NCI-H1092 (cell line): ENCODE measurements at places on chromosomes 11 and 22.

- no peak for DNase-seq
Observed at GRCh38 chr11:69292221-69292648, 1.7 kb upstream of the MYEOV start.

DNA sequence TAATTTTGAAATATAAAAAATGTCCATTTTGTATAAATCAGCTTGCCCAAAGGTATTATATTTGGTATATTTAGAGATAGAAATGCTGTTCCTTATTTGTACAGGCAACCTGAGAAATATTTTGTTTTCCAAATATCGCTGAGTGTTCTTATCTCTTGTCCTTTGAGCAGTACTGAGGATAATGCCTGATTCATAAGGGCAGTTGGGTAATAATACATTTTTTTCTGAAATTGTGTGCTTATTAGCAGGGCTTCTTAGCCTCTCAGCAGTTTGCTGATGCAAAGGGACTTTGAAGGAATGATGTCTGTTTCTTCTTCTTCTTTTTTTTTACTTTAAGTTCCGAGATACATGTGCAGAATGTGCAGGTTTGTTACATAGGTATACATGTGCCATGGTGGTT is 69.1 kb downstream of the LDLRAD3 start:
- DNase-seq: no peak

DNA sequence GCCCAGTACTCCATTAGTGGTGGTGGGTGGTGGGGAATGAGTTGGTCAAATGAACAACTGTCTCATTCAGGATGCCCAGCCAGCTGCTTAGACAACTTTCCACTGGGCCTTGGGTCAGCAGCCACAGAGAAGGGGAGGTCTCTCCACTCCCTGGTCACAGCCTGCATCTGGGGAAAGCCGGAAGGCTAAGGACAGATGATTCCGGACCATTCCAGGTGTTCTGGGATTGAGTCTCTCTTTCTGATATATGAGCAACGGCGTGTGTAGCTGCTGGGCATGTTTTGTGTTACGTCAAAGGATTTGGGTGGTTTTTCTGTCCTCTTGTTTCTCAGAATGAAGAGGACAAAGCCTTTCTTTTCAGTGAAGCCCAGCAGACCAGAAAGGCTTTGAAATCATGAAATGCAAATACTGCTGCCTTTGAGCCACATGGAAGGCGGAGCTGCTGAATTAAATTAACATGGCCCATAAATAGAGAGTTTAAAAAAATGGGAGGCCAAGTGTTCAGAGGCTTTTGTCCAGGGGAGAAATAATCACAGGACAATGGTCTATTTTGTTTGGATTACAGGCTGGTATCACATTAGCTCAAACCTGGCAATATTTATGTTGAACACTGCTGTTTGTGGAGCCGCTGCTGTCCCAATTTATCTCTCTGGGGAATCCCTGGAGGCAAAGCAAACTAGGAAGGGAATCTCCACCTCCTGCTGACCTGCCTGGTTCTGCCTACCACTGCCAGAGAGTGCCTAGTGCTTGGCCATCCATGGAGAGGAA is 234.4 kb upstream of the E2F8 start:
- no peak for DNase-seq

DNA sequence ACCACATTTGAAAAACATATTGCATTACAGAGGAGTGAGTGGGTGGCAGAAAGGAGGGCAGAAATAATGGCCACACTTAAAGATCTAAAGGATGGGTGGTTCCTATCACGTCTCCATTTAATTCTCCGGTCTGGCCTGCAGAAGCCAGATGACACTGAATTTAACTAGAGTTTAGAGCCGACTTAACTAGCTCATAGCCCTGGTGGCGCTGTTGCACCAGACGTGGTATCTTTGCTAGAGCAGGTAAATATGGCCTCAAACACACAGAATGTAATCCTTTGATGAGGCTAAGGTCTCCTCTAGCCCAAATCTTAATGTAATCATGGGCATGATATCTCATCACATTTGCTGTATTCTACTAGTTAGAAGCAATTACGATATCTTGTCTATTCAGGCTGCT is 51.5 kb upstream of the GAL start:
- peak; percentile 43 for DNase-seq

DNA sequence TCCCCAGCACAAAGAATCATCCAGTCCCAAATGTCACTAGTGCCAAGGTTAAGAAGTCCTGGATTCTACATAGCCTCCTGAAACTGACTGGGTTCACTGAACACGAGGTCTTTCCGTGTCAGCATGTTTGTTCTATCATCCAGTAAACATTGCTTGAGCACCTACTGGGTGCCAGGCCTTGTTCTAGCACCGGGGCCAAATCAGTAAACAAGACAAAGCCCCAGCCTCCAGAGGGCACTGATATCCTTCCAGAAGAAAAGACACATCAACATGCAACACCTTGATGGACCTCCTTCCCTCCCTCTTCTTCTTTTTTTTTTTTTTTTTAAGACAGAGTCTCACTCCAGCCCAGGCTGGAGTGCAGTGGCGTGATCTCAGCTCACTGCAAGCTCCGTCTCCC is 26.9 kb downstream of the TPST2 start:
- no peak for DNase-seq

- DNase-seq: no peak
Observed at GRCh38 chr11:2653198-2653551, 46.6 kb downstream of the KCNQ1OT1 start.

GRCh38 chr22:31120642-31121041 is 2.1 kb upstream of the INPP5J start:
- no peak for DNase-seq

GRCh38 chr22:46842606-46843005 is 80.2 kb downstream of the TBC1D22A start:
- no peak for DNase-seq

DNA sequence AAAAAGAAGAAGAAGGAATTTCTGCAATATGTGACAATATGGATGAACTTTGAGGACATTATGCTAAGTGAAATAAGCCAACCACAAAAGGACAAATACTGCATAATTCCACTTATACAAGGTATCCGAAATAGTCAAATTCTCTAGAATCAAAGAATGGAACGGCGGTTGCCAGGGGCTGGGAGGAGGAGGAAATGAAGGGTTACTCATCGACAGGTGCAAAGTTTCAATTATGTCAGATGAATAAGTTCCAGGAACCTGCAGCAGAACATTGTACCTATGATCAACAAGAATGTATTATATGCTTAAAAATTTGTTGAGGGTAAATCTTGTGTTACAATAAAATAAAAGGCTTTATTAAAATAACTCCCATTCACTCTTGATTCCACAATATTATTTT is 49.0 kb downstream of the SC5D start:
- DNase-seq: no peak

GRCh38 chr11:129724866-129725265 is 90.8 kb upstream of the TMEM45B start:
- no peak for DNase-seq

DNA sequence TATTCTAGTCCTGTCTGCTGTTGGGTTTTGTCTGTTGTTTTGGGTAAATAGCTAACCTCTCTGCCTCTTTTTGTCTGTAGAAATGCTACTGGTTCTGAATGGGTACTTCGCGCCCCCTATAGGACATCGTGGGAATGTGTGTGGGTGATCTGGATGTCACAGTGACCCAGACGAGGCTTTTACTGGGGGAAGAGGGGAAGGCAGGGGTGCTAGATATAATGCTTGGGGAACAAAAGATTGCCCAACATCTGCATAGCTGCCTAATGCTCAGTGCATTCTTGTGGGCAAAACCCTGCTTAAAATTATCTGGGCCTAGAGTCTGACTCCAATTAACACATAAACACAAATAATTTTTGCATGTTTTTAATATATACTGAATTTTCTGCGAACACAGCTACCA is 57.7 kb downstream of the BMAL1 start:
- DNase-seq: peak; percentile 27

DNA sequence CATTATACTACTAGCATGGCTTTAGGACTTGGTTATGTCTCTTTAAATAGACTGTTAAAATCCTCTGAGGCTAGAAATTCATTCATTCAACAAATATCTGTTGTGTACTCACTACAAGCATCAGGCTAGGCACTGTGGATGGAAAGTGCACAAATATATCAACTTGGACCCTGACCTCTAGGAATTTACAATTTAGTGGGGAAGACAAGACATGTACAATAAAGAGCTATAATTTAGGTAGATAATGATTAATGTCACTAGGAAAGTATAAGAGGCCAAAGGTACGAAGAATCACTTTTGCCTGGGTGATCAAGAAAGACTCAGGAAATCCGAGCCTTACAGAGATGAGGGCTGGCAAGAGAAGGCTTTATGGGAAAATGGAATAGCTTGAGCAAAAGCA is 25.6 kb upstream of the BMAL1 start:
- DNase-seq: no peak

DNA sequence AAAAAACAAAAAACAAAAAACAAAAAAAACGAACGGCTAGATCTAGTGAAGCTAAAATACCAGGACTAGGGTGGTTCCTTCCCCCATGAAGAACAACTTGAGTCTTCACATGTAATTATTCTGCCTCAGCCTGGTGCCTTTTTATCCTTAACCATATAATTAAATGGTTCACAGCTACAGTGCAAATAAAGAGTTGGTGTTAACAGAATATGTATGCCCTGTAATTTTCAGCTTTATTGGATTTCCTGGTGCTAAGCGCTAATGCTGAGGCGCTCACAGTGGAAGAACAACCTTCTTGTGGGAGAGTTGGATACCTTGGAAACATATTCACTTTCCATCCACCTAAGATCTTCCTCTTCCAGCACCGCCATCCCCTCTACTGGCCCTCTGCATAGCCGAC is 158.5 kb upstream of the SORL1-AS1 start:
- DNase-seq: no peak

DNA sequence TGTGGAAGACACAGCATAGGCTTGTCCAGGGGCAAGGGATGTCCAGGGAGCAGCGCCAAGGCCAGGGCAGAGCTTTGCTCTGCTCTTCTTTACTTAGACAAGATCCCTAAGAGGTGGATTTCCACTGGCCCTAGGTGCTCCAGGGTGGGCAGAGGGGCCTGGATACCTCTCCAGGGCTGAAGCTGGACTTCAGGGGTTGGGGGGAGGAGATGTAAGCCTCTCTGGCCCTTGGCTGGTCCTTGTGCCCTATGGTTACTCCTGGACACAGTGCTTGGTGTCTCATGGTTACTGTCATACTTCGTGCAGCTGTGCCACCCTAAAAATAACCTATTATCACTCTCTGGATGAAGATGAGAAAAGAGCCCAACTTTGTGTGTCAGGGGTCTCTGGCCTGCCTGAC is 12.9 kb upstream of the KCNJ11 start:
- DNase-seq: no peak

GRCh38 chr11:77093056-77093891 is 9.4 kb upstream of the OMP start:
- DNase-seq: no peak

- DNase-seq: peak; percentile 87
Observed at GRCh38 chr11:116595305-116595880, 177.4 kb downstream of the BUD13 start.

- no peak for DNase-seq
Observed at GRCh38 chr11:123338266-123338800, 91.7 kb upstream of the GRAMD1B start.

DNA sequence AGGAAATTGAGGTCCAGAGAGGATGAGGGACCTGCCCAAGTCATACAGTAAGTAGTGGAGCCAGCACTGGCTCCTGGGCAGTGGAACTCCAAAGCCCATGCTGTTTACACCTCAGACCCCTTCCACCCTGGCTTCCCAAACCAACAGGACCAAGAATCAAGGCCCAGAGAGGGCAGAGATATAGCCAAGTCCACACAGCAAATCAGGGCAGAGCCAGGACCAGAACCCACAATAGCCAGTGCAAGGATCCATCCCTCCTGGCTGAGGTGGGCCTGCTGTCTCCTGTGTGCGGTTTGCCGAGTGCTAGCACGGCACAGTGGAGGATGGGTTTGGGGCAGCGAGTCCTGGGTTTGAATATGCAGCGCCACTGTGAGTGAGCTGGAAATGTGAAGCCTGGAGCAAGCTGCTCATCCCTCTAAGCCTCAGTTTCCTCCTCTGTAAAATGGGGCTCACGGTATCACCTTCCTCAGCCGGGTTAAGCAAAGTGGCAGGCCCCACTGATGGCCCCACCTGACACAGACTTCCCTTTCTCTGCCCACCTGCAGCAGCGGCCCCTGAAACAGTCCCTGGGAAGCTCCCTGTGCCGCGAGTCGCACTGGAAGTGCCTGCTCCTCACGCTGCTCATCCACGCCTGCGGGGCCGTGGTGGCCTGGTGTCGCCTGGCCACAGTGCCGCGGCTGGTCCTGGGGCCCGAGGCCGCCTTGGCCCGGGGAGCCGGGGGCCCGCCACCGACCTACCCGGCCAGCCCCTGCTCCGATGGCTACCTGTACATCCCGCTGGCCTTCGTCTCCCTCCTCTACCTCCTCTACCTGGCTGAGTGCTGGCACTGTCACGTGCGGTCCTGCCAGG is 2.3 kb downstream of the TMEM151A start:
- no peak for DNase-seq

DNA sequence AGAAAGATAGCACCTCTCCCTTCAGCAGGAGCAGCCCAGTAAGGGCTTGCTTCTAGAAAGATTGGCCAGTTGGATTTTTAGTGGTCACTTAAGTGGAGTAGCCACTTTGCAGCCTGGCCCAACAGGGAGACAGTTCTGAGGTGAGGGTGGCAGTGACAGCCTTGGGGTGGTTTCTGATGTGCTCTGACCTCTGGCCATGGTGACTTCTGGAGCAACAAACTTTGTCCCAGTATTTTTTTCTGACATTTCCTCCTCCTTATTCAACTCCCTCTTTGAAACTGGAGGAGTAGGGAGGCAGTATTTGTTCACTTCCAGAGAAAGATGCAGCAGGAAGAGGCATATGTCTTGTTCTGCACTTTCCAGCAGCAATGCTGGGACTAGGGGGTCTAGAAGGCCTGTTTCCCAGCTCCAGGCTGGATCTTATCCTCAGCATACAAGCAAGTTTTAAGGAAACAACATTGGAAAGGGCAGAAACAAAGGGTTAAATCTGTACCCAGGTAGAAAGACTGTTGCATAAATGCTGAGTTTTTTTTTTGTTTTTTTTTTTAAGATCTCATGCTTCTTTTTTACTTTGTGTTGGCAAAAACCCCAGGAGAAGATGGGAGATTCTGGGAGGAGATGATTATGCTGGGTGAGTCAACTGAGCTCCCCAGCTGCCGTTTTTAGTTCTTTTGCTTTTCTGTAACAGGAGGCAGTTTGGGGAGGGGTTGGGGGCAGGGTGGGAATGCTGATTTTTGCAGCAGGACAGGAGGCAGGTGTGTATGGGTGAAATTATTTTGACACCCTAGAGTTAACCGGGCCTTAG is 37.2 kb downstream of the RCOR2 start:
- DNase-seq: no peak

- no peak for DNase-seq
Observed at GRCh38 chr22:31344256-31344577, 1.9 kb downstream of the PATZ1 start.

- no peak for DNase-seq
Observed at GRCh38 chr11:101032991-101033390, 96.6 kb downstream of the PGR start.

- DNase-seq: no peak
Observed at GRCh38 chr11:34234086-34234740, 123.6 kb downstream of the ABTB2 start.

DNA sequence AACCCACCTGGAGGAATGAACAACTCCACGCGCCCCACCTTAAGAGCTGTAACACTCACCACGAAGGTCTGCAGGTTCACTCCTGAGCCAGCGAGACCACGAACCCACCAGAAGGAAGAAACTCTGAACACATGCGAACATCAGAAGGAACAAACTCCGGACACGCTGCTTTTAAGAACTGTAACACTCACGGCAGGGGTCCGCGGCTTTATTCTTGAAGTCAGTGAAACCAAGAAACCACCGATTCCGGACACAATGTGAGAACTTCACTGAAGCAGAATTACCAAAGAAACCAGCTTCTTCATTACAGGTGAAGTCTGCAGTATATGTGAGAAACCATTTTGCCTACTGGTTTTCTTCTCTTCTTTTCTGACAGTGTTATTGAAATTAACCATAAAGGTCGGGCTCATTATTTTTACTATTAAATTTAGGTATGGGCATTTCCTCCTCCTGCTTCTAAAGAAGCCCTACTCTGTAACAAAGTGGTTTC is 303.0 kb downstream of the KCNA4 start:
- DNase-seq: no peak
